ENCODE measurements at places on chromosomes 13 and 19.

GRCh38 chr13:98606296-98606695 is 29.4 kb upstream of the STK24 start:
- DNase-seq, result no peak

DNA sequence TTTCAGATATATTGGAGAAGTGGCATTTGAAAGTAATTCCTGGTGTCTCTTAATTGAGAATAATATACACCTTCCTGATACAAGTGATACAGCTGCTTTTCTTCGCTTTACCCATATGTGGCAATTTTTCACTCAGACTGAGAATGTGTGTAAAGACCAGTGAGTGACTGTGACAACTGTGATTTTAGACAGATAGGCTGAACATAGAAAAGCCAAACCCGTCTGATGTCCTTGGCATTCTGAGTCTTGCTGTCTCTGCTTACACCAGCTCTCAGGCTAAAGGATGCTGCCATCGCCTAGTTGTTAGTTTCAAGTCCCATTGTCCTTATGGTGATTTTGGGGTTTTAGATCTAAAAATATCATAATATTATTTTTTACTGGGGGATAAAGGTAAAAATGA is 492.6 kb downstream of the RFC3 start:
- no peak for DNase-seq

DNA sequence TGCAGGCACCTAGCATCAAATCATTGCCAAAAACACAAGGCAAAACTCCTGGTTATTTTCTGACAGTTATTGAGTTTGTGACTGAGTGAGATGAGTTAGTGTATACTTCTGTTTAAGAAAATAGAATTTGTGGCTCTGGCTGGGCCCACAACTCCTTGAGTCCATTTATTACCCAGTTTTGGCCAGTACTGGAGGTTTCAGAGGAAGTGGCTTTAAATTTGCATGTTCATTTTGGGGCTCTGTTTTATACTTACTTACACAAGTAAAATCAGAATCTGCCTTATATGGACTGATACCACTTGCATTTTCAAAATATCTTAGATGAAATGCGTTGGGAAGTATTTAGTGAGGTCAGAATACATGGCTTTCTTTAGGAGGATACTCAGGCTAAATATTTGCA is 29.0 kb downstream of the TNFSF11 start:
- DNase-seq, result no peak

GRCh38 chr19:53989600-53990533 is 1.6 kb upstream of the CACNG6 start:
- DNase-seq, result no peak

GRCh38 chr19:9936326-9937000 is at the start of gene OLFM2:
Gene OLFM2, minus strand, starts transcription at chr19:9936515. Its CDS starts 149 bp downstream, at chr19:9936366.
- no peak for DNase-seq

- no peak for DNase-seq
Measured at GRCh38 chr19:7848779-7849457, 18.9 kb downstream of the EVI5L start.

DNA sequence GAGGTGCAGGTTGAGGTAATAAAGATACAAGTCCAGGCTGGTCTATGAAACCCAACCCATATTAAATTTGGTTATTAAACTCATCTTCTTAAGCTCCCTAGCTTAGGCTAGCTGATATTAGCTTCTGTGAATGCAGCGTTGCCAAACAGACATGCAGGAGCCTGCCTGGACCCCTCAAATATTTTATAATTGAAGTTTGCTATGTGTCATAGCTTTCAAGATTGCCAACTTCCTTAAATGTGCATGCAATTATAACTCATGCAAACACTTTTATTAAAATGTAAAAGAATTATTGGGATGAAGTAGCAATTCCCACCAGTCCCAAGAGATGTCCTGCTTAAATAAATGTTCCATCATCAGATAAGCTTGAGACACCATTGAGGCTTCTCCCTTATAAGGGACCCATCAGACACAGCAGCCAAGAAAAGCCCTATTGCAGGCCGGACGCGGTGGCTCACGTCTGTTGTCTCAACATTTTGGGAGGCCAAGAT is 51.3 kb downstream of the MBNL2 start:
- DNase-seq, result no peak

DNA sequence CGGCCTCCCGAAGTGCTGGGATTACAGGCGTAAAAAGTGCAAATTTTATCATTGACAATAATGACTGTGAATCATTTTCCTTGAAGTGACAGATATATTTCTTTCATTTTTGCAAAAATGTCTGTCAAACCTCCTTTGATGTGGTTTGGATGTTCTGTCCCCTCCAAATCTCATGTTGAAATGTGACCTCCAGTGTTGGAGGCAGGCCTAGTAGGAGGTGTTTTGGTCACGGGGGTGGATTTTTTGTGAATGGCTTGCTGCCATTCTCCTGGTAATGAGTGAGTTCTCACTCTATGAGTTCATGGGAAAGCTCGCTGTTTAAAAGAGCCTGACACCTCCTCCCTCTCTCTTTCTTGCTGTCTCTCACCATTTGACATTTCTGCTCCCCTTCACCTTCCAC is 5.5 kb upstream of the SLC1A6 start:
- no peak for DNase-seq

Data from GM18507 (cell line).